Gastroesophageal sphincter (tissue), 4 donors: ENCODE measurements at places on chromosomes 16 and 17. TPM values are rescaled to one million over a fixed set of nuclear protein-coding genes. Genes with fewer than 3 reads are reported as not detected.

DNA sequence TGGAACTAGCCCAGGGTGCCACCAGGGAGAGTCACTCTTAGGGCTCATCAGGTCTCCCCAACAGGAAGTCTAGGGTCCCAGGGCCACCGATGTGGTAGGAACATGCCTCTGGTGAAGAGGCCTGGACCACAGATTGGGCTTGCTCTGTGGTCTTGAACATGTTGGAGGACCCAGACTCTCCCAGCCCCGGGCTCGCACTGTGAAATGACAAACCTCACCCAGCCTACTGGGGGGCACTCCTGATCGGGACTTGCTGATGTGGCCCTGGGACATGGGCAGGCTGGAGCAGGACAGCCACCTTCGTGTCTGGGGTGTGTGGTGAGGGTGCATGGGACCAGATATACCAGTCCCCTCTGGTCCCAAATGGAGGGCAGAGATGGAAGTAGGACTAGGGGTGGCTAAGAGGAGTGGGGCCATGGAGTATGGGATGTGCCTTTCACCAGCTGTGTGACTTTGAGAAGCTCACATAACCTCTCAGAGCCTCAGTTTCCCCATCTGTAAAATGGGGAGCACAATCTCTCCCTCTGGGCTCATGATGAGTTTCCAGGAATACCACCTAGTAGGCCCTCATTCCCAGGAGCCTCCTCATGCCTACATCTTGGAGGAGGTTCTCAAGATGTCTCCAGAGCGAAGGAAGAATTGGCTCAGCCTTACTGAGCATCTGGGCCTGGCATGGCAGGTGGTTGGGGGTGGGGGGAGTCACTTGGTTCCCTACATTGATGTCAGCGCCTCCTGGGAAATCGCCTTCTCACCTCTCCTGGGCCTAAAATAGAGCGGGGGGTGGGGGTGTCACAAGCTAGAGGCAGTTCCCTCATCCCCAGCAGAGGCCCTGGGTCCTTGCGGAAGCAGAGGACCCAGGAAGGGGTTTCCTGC is 1.5 kb upstream of the ADAM11 start:
- ATAC-seq: no peak

DNA sequence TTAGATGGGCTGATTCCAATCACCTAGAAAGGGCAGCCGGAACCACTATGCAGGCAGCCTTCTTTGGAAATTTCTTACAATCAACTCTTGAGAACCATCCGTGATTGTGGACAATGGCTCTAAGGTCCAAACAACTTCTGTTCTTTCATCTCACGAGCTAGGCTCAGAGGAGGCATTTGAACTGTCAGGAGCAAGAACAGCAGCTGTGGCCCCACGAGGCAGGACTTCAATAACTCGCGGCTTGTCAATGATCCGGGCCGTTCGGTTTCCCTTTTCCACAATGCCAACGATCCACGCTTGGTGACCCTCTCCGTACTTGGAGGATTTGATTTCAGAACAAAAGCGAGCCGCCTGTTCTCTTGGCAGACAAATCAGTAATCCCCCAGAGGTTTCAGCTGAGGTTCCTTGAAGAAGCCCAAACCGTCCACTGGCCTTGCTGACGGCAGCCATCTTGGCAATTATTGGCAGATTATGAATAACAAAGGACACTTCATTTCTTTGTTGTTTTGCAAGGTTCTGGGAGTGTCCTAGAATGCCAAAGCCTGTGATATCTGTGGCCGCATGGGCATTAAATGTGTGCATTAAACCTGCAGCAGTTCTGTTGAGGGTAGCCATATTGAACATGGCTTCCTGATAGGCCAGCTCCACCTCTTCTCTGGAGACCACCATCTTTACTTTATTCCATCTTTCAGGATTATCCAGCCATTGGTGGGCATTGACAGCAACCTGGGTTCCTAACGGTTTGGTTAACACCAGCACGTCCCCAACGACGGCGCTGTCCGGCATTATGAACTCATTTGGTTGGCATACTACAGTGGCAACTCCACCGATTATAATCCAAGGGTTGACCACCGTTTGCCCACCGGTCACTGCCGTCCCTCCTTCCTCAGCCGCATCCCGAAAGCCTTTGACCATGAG is 1.2 kb downstream of the SEPHS2 start:
- no peak for ATAC-seq

DNA sequence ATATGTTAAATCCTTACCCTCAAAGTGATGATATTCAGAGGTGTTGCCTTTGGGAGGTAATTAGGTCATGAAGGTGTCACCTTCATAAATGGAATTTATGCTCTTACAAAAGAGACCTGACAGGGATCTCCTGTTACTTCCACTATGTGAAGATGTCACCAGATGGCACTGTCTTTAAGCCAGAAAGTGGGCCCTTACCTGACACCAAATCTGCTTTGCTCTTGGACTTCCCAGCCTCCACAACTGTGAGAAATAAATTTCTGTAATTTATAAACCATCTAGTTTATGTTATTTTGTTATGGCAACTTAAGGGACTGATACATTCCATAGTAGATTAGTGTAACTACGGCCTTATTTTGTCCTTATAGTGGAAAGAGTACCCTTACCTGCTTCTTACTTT is 358.3 kb upstream of the SALL1 start:
- ATAC-seq: no peak

Gene SEZ6L2
- 1.6 TPM for total RNA-seq

- ATAC-seq: no peak
Observed at GRCh38 chr16:60151987-60152386, 1417.9 kb upstream of the GOT2 start.

Gene GPR139
- total RNA-seq: not detected

- no peak for ATAC-seq
Observed at GRCh38 chr16:49875806-49876715, 20.1 kb upstream of the ZNF423 start.

Gene NETO2
- total RNA-seq: 5.0 TPM

- ATAC-seq: no peak
Observed at GRCh38 chr16:50289950-50290764, 23.8 kb downstream of the ADCY7 start.

- ATAC-seq: no peak
Observed at GRCh38 chr16:1946495-1947368, 3.7 kb upstream of the MSRB1 start.

GRCh38 chr17:65634533-65634932 is 73.1 kb upstream of the AXIN2 start:
- ATAC-seq: no peak

Gene MMP2
- total RNA-seq: 246 TPM

Gene KCNH4
- 0.17 TPM for total RNA-seq

DNA sequence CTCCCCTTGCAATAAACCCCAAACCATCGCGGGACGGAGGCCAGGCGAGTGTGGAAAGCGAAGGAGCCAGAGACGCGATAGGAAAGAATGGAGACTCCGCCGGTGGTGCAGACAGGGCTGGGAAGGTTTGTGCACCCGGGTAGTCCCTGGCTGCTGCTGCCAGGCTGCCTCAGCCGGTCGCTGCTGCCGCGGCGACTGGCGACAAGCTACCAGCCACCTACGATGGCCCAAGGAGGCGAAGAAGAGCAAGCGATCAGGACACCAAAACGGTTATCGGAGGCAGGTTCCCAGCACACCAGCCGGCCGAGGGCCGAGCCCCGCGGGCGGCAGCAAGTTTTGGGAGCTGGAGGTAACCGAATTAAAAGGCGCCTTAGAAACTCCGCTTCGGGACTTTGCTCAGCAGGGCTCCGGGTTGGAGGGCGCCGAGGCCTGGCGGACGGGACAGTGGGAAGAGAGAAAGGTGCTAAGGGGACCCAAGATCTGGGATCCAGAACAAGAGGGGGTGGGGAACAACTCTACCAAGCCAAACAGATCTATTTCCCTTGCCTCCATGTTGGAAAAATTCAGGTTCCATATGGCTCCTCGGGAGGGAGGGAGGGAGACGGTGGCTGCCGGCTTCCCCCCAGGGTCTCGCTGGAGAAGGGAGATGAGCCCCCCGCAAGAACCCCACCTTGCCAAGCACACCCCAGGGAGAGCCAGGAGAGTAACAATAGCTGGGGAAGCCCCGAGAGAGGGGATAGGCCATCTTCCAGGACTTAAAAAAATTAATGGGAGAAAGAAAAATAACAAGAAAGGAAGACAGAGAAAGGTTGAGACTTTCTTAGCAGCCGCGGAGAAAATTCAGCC is 9.7 kb upstream of the HOXB2 start:
- no peak for ATAC-seq

DNA sequence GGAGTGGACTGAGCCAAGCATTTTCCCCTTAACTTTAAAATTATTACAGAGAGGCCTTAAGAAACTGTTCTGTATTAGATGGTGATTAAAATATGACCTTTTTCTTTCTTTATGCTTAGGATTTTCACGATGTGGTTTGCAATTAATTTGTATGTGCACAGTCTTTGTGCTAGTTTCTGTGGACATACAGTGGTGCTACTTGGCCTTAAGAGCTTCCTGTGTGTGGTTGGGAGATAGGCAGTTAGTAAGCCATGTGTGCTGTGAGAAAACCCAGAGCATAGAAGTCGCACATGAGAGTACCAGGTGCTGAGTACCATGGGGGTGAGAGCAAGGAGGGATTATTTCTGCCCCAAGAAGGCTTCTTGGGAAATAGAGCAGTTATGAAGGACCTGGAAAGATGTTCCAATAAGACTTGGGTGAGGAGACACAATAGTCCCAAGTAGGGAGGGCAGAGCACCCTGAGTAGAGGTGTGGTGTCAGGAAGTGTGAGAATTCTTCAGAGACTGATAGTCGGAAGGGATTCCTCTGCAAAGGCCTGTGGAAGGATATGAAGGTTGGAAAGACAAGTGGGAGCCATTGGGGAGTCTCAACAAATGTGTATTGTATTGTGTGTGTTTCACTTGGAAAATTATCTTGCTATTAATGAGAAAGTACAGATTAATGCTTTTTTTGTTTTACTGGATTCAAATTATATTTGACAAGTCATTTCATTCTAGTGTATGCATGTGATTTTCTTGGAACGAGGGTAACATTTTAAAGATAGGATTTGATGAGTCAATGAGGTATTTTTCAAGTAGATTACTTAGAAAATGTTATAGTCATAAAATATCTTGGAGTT is 239.9 kb downstream of the PRKCA start:
- ATAC-seq: no peak

Gene PKMYT1
- total RNA-seq: not detected

GRCh38 chr17:38875477-38876075 is 5.7 kb downstream of the LASP1 start:
- no peak for ATAC-seq

DNA sequence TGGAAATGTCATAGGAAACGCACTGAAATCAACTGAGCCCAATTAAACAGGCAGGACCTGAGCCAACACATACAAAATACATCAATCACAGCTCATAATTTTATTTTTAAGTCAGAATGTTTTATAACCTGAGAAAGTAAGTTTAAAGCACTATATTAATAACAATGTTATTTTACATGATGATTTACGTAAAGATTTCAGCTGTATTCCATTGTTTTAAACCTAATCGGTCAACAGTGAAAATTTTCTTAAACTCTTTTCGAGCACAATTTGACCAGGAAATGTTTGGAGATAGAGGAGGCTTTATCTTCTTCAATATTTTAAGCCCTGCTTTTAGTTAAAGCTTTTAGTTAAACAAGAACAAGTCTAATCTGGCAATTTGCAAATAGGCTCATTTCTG is 201.8 kb upstream of the TOX3 start:
- ATAC-seq: no peak
